ENCODE measurements at places on chromosomes 3 and 15.

GRCh38 chr3:162933656-162934055, 1437.0 kb downstream of the OTOL1 start:
- DNase-seq: no peak

DNA sequence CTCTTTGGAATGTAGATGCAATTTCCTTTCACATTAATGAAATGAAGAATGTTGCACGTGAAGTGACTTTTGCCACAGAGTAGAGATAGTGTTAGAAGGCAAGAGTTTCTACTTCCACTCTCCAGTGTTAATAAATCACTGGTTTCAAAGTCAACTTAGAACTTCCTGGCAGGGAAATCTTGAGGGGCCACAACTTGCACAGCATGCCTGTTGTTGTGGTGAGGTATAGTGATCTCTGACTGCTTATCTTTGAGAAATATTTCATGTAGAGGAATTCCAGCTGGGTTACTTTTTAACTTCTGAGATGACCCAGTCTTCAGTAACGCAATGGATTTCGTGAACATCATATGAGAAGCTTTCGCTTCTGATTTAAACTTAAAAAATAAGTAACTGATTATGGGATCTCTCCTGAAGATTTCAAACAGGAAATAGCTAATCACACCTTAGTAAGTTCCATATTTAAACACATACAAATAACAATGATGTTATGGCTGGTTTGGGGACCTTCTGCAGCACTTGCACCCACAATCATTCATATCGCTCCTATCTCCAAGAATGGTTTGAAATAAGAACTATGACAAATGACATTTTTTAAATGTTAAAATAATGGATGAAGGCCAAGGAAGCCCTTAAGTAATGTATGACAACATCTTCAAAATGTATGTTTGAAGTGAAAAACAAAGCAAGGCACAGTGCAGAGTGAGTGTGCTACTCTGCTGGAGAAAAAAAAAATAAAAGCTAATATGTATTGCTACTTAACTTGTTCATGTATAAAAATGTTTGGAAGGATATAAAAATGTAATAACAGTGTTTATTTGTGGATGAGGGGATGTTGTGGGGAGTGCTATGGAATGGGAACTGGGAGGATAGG, 726.5 kb upstream of the NECTIN3 start:
- no peak for DNase-seq

DNA sequence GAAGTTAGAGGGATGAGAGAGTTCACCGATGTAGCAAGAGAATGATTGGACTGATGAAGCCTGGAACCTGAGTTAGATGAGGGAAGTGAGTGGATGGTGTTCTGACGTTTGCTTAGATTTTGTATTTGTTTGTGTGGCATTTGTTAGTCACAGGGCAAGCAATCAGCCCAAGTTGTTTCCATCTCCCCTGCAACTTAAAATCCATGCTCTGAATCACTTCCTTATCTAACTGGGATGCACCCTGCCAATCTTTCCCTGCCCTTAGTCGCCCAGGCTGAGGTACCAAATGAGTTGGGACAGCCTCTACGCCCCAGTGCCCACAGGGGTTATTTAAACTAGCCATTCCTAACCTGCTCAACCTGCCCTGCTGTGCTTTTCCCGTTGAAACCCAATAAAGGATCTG, 12.6 kb downstream of the PAQR5 start:
- no peak for DNase-seq

GRCh38 chr15:99090011-99090699, 14.7 kb upstream of the SYNM start:
- DNase-seq: no peak

DNA sequence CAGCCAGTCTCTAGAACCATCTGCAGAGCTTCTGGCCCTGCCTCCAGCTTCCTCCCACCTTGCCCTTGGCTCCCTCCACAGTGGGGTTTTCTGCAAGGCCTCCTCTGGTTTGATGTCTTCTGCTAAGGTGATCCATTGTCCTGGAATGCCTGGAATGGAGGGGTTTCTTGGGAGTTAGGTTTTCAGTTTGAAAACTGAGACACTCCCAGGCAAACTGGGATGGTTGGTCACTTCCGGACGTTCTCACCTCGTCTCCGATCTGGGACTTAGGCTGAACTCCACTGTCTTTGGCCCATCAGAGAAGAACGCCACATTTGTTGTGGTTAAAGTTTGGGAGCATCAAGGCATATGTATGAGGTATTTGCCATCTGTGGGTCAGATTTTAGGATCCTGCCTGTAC, 77.4 kb upstream of the KLHL25 start:
- no peak for DNase-seq

DNA sequence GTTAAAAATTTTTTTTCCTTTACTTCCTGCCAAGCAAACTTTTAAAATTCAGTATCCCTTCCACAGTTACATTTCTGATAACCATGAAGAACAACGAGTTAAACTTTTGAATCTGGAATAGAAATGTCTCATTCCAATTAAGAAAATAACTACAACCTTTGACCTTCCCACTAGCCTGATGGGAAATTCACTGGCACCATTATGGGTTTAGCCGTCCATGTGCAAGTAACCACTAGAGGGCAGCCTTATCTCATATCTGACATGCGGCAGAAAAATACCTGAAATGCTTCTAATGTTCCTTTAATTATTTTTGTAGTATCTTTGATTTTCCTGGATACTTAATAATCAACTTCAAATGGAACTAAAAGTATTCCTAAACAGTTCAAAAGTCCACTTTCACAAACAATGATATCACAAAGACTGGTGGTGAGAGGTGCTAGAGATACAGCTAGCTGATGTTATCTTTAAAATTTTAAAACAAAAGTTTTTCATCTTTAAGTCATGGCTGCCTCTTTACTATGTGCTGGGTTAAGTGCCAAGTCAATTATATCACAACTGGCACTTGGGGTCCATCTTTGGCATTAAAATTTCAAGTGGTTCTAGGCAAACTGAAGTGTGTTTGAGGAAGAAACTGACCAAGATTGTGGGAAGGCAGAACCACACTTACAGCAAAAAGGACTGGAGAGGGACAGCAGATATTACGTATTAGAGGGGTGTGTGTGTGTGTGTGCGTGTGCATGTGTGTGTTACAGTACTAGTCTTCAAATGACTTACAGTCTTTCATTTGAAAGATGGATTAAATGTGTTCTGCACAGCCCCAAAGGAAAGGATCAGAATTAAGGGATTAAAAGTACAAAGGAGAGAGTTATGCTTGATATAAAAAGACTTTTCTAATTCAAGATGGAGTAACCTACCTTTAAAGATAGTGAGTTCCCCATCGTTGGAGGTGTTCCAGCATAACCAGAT, 107.1 kb upstream of the ICE2 start:
- DNase-seq: peak; percentile 65

DNA sequence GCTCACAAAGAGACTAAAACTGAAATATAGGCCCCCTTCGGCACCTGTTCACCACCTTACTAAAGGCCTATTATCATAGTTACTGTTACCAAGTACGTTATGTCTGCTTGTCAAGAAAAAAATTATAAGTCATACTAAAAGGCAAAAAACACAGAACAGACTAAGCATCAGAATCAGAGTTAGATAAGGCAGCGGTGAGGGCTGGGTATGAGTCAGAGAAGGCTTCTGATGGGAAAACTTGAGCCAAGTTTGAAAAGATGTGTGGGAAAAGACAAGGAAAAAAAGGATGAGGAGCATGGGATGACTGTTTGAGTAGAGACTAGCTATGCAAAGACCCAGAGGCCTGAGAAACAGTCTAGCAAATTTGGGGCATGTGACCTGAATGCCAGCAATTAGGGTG, 387.2 kb upstream of the SGO1 start:
- no peak for DNase-seq

GRCh38 chr3:122427857-122428471, 12.1 kb upstream of the WDR5B start:
- DNase-seq: no peak

DNA sequence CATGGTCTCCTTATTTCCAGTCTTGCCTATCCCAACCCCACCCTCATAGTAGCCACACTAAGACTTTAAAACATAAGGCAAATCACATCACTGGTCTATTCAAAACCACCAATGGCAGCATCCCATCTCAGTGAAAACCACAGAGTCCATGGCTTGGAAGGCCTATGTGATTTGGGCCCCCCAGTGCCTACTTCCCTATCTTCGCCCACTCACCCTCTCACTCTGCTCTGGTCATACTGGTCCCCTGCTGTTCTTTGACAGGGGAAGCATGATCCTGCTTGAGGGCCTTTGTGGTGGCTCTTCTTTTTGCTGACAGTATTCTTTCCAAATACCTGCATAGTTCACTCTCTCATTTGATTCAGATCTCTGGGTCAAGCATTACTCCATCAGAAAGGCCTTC, 3.3 kb downstream of the GTF2A2 start:
- DNase-seq: no peak

DNA sequence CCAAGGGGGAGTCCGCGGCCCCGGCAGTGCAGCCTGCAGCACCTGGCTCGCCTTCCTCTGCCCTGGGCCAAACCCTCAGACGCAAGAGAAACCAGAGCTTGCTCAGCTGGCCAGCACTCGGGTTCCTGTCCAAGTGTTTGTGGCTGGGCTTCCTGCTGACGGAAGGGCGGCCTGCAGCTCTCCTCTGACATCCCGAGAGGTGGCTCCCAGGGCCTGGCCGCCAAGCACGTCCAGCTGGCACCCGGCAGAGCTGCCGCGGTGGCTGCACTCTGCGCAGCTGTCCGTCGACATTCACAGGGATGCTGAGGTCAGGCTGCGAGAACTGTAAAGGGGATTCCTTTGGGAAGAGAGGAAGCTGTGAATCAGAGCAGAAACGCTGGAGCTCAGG, 85.6 kb downstream of the CPN2 start:
- no peak for DNase-seq

GRCh38 chr3:135891121-135891520, 74.4 kb upstream of the PPP2R3A start:
- no peak for DNase-seq

GRCh38 chr3:110791995-110792686, 279.5 kb upstream of the NECTIN3 start:
- no peak for DNase-seq

DNA sequence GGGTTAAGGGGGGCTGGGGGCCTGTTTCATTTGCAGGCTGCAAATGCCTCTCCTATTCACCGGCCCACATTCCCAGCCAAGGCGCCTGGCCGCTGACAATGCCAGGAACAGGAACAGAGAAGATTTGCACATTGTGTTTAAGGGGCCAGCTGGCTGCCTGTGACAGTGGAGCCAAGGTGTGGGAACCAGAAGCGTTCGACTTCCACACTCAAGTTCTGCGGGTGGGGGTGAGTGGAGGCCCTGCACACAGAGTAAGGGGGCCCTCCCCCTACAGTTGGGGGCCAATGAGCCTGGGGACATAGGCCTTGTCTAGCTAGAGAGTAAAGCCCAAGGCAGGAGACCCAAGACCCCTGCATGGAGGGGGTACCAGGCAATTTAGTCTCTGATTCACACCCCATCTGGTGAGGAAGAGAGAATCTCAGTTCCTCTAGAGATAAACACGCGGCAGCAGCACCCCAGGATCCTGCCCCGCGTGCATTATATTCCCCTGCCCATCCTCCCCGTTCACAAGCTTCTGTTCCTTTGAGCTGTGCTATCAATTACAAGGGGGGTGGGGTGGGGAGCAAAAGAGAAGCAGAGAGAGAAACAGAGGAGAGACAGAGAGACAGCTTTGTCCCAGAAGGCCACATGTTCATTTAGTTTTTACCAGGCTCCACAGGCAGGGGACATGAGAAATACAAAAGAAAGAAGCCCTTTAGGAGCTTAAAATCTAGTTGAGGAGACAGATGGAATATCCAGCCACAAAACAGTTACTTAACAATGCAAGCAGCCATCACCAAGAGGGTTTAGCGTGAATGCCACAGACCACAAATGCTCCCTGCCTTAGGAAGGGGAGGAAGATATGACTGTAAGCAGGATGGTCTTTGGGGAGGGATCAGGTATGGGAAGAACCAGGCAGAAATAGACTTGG, 9.2 kb downstream of the IGDCC3 start:
- DNase-seq: no peak

GRCh38 chr3:197458179-197458707, 97.5 kb downstream of the BDH1 start:
- DNase-seq: no peak

- DNase-seq: no peak
Measured at GRCh38 chr3:186425788-186426730, 64.0 kb upstream of the DGKG start.

GRCh38 chr15:56325186-56325585, 40.0 kb upstream of the TEX9 start:
- DNase-seq: no peak

GRCh38 chr3:113952921-113953320, 5.1 kb downstream of the ZDHHC23 start:
- DNase-seq: no peak

DNA sequence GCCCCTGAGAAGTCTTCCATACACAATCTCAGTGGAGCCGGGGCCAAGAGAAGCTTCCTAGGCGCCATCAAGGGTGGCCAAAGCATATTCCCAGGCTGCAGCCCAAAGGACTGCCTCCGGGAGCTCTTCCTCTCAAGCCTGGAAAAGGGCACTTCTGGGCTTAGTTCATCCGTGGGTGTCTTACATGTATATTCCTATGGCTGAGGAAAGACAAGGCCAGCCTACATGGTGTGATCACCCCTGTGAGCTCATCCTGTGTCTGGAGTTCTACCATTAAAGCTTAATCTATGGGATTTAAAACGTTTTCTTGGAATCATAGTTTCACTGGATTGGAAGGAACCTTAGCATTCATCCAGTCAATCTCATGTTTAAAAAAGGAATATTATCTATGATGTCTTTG, 21.9 kb upstream of the TIMP4 start:
- no peak for DNase-seq
